Activated CD8-positive, alpha-beta memory T cell treated with anti-CD3 and anti-CD28 coated beads for 48 hours (primary cell): ENCODE measurements at places on chromosomes 6 and 20.

DNA sequence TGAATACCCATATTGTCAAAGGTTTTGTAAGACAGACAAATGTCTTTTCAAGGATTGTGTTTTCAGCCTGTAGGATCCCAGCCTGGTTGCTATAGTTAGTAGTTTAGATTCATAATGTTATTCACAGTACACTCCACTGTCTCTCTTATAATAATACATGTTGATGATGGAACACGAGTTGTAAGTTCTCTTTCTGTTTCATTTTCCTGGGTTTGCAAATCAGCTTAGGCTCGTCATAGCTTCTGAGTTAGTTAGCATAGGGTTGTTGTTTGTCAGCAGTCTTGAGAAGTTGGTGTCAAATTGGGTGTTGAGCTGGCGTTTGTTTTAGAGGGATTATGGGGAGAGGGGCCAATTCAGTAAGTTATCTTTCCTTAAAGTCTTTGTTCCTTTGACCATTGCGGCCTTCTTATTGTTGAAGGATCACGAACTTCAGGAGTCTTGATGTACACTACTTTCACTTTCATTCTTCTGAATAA is 45.8 kb downstream of the QKI start:
- no peak for DNase-seq

GRCh38 chr6:27318973-27319372 is 6.9 kb upstream of the POM121L2 start:
- DNase-seq = no peak

DNA sequence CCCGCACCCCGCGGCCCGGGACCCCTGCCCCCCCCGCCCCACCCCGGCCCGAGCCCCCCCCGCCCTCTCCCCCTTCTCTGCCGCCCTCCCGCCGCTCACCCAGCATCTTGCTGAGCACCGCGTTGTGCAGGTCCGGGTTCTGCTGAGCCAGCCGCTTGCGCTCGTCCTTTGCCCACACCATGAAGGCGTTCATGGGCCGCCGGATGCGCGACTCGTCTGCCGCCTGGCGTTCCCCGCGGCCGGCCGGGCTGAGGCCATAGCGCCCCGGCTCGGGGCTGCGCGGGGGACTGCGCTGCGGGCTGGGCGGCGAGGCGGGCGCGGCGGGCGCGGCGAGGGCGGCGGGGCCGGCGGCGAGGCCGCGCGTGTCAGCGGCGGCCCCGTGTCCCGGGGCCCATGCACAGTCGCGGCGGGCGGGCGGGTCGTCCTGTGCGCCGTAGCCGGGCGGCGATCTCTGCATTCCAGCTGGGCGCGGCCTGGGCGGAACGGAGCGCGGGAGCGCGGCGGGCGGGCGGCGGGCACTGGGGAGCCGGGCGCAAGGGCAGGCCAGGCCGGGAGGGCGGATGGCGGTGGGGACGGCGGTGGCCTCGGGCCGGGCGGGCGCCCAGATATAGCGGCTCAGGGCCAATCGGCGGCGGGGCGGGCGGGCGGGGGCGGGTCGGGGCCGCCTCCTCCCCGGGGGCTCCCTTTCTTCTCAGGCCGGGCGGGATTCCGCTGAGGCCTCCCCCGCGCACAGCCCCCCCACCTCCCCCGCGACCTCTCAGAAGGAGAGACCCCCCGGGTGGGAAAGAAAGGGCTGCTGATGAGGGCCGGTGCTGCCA is at the start of gene SOX18:
Gene SOX18 (minus strand): TSS at position 580 of the 818 bp plus-strand sequence. CDS start 123 bp downstream, at position 457.
- DNase-seq = no peak

GRCh38 chr6:29757701-29758293 is 34.6 kb downstream of the HLA-F start:
- no peak for DNase-seq

GRCh38 chr6:16421462-16421960 is 183.1 kb downstream of the GMPR start:
- no peak for DNase-seq

- no peak for DNase-seq
These were observed 113.1 kb downstream of the MTHFD1L start for GRCh38 chr6:150978624-150979023.

DNA sequence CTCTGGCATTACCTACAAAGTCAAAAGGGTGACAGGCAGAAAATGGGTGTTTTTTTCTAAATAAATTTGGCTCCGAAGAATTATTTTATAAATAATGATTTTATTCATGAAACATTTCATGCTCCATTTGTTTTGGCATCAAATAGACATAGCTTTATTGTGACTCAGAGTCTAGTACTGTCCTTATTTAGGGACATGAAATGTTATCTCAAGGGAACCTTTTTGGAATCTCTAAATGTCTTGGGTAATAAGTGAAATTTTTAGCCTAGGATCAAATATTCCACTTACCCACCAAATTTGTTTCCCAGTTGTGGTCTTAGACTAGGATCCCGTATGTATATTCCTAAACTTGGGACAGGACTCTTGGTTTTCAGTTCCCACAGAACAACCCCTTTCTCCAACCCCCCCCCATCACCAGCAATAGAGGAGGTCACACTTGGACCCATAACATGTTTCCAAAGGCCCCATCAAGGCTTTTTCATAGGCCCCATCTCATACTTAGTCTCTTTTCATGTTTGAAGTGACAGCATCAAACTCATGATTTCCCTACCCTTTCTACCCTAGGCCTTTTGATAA is 81.8 kb downstream of the JAG1 start:
- DNase-seq = no peak

- no peak for DNase-seq
These were observed 2.0 kb downstream of the FIG4 start for GRCh38 chr6:109693111-109693510.

DNA sequence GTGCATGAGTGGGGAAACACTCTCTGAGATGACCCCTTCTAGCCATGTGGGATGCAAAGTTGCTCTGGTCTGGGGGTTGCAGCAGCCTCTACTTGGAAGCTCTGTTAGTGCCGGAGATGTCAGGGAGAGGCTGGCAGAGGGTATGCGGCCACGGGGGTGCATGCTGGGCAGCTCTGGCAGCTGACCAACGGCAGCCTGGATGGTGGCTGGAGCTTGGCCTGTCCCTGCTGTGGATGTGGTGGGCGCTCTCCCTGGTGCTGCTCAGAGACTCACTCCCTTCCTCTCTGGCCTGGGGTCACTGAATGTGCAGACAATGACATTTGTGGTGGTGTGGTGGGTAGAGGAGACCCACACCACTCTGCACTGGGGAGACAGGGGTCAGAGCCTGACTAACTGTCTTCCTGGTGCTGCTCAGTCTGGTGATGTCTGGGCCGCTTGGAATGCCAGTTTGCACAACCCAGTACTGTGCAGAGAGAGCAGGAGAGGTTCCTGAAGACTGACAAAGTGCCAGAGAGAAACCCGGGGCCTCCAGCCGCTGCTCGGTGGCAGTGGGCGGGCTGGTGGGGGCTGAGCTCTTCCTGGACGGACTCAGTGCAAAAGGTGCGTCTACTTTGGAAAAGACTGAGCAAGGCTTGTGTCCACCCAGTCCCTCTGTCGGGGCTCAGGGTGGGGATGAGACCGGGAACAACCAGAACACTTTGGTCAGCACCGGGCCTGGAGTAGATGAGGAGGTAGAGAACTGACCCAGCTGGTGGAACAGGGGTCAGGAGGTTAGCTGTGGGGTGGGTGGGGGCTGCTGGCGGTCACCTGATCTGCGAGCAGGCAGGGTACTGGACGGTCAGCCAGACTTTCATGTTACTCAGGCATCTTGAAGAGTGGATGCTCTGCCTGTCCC is 2.7 kb downstream of the MYT1 start:
- no peak for DNase-seq

DNA sequence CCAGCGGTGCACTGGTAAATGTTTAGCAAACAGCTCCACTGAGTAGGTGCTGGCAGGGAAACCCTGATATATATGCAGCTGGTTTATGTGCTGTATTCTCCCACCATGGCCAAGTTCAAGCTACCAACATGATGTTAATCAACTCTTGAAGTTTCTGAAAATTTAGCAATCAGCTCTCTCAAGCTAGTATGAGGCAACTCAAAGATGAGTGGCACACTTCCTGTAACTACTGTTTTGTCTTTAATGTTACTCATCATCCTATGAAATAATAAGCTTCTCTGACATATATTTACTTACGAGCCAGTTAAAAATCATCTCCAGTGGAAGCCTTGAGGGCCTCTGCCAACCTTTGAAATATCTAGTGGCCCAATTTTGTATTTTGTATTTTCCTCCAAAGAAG is 54.7 kb downstream of the TRMT6 start:
- DNase-seq = no peak

- no peak for DNase-seq
These were observed 111.3 kb downstream of the BTBD9 start for GRCh38 chr6:38528196-38528965.

DNA sequence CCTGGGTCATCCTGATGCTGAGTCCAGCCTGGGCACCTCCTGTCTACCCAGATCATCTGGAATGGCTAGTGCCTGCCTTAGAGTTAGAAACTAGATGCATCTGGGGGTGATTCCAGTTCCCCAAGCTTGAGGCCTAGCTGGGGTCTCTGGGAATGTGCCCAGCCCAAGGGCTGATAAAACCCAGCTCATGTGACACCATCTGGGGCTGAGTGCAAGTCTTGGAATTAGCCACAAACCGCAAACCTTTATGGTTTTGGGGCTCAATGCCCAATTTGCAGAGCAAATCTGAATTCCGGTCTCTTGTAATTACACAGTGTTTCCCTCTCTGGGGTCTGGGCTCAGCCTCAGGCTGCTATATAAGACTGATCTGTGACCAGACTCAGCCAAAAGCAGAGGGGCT is at the start of gene BPIFB4:
Gene BPIFB4 (plus strand): TSS at position 385 of the 400 bp plus-strand sequence. CDS start 1,884 bp downstream, outside the sequence.
- no peak for DNase-seq

GRCh38 chr6:2429460-2429859 is 184.1 kb upstream of the GMDS start:
- no peak for DNase-seq

- no peak for DNase-seq
These were observed 46.8 kb upstream of the UNC93A start for GRCh38 chr6:167244064-167244960.

GRCh38 chr6:45609141-45609638 is 231.5 kb upstream of the SUPT3H start:
- DNase-seq = no peak

DNA sequence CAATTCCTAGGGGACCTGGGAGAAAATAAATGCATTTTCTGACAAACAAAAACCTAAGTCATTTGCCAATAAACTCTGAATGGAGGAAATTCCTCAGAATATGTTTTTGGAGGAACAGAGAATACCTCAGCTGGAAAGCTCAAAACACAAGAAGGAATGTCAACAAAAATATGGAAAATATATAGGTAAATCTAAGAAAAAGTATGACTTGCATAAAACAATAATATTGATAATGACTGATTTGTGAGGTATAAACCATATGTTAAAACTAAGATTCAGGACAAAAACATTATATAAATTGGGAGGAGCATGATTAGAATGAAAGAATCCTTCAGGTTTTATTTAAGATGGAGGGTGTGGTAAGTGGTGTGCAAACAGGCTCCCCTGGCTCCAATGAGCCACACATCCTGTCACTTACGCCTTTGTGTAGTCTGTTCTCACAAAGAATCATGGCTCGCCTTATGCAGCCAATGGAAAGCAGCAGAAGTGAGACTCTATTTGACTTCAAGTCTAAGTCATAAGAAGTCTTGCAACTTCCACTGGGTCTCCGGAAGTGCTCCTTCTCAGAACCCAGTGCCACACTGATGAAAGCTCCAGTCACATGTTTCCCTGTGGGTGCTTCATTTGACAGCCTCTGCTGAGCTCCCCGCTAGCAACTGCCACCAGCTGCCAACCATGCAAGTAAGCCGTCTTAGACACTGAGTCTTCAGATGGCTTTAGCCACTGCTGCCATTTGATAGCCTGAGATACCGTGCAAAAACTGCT is 8.1 kb downstream of the CFAP61 start:
- no peak for DNase-seq
